Effector memory CD8-positive, alpha-beta T cell (primary cell): ENCODE measurements at places on chromosomes 5 and 9.

- peak; percentile 85 for DNase-seq
Measured at GRCh38 chr5:157271740-157272271, 5.9 kb downstream of the CYFIP2 start.

DNA sequence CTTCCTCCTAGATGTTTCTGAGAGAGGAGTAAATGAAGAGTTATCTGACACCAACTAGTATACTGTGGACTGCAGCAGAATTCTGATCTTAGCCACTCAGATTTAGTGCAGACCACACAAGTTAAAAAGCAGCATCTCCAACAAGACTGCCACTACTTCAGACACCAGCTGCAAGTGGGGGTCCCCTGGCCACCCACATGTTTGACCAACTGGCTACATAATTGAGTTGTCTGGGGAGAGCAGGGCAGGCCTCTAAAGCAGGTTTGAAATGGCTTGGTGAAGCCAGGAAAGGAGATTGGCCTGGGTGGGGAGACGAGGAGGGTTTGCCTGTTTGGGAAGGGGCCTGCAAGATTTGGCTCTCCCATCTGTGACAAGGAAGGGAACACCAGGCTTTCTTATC is 40.5 kb upstream of the FAM81B start:
- no peak for DNase-seq

DNA sequence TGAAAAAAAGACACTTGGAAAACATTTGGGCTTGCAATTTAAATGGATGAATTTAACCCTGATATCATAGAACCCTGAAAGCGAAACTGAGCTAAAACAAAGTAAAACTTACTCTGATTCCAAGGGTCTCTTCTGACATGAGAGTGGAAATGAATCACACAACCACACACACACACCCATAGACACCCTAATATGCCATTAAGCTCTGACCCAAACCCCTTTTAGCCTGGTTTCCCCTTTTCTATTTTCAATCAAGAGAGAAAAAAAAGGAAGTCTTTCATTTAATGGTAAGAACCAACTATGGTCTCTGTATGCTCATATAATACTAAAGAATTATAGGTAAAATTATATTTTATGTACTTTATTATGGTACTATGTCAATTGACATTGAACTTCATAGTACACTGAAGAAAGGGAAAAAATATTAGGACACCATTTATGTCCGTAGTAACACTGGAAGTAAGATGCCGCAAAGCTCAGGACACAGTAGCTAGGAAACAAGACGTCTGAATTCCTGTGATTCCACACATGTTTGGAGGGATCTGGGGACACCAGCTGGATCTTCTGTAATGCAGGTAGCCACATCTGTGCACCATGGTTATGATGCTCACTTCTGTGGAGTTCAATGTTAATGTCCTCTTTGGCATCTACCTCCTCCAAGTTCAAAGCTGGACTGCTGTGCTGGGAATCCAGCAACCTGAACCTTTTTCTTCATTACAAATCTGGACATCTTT is 95.8 kb downstream of the PCSK1 start:
- DNase-seq = no peak

DNA sequence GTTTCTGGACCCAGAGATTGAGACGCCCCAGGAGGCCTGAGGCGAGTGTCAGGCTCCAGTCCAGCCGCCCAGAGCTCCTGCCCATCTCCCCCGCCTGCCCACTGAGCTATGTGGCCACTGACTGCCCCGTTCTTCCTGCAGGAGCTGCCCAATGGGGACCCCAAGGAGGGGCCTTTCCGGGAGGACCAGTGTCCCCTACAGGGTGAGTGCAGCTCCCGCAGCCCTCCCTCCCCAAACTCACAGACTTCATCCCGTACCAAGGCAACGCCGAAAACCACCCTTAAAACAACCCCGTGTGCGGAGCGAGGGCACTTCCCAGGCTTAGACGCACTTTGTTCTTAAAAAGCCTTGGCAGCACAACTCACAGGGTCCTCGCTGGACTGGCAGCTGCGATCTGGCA is 23.4 kb downstream of the NKD2 start:
- no peak for DNase-seq

DNA sequence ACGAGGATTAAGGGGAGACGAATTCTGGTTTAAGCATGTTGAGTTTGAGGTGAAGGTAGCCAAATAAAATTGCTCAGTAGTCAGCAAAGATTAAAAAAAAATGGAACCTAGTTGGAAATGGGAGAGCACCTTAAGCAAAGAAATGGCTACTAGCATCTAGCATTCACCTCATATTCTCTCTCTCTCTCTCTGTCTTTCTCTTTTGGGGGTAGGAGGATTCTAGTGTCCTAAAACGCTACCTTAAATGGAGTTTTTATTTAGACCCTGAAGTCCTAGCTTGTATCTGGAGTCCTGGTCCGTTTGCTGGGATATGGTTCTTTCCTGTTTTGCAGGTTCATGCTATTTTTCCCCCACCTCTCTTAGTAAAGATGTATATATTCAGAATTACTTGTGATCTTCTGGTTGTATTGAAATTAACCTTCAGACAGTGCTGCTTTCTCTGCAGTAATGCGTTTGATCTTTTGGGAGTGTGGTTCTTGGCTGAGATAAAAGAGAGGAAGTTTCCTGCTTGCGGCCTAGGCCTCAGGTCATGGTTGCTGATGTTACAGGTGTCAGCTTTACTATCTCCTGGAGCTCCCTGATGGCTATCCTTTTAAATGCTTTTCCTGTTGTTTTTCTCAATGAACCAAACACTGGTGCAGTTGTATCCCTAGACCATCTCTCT is 8.0 kb downstream of the TGFBR1 start:
- DNase-seq = peak; percentile 32

DNA sequence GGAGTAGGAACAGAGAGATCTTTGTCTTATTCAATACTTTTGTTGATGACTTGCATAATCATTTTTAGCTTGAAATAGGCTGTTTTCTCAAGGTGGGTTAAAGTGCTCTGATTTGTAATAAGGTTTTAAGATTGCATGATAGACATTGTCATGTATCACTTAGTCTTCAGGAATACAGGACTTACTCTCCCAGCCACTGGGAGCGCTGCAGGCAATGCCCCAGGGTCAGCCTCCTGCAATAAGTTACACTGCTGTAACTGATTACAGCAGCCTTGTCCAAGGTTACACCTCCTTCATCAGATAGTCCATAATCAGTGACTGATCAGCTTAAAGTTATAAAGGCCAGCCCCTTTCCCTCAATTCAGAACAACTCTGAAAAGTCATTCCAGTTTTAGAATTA is 218.6 kb downstream of the ESM1 start:
- DNase-seq = no peak
